ENCODE measurements at places on chromosomes 5 and 9. TPM values are rescaled to one million over a fixed set of nuclear protein-coding genes. Genes with fewer than 3 reads are reported as not detected.

TEX48 gene
- 0.80 TPM for total RNA-seq

DNA sequence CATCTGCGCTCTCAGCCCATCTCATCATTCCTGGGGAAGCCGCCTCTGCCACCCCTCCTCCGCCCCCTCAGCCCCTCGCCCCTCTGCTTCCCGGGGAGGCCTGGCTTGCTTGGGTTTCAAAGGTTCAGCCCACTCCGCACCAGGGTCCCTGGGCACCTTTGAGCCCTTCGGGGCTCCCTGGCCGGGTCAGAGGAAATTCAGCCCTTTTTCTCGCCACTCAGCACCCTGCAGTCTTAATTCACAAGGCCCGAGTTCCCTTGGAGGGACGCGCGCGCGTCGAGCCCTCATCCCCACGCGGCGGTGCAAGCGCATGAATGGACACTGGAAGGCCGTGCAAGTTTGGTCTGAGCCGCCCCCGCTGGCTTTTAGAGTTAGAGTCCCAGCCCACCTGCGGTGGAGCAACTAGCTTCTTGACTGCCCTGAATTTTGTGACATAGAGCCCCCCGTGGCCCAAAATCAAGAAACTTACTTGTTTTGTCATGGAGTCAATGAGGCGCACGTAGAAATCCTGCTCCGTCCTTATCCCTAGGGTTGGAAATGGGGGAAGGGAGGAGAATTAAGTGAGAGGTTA lies 4.5 kb downstream of the EBF1 start:
- DNase-seq, result no peak

- DNase-seq, result no peak
Observed at GRCh38 chr5:104412649-104413240, 850.2 kb upstream of the NUDT12 start.

DNA sequence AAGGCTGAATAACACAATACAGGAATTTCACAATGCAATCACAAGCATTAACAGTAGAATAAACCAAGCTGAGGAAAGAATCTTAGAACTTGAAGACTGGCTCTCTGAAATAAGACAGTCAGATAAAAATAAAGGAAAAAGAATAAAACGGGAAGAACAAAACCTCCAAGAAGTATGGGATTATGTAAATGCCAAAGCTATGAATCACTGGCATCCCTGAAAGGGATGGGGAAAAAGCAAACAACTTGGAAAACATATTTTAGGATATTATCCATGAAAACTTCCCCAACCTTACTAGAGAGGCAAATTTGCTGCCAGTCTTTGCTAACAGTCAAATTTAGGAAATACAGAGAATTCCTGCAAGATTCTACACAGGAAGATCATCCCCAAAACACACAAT lies 157.9 kb downstream of the ALDH1A1 start:
- no peak for DNase-seq

DNA sequence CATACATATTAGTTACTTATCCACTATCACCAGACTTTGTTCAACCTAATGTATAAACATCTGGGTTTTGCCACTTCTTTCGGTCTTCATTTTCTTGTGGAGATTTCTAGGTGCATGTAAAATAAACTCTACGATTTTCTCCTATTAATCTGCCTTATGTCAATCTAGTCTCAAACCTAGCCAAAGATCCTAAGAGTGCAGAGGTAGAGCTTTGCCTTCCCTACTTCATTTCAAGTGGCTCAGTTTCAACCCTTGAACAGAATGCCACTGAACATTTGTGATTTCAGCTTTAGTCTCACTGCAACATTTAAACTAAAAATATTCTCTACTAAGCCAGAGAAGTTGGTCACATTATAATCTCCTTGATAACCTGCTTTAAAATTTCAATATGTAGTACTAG lies 94.0 kb downstream of the EDIL3 start:
- no peak for DNase-seq

DNA sequence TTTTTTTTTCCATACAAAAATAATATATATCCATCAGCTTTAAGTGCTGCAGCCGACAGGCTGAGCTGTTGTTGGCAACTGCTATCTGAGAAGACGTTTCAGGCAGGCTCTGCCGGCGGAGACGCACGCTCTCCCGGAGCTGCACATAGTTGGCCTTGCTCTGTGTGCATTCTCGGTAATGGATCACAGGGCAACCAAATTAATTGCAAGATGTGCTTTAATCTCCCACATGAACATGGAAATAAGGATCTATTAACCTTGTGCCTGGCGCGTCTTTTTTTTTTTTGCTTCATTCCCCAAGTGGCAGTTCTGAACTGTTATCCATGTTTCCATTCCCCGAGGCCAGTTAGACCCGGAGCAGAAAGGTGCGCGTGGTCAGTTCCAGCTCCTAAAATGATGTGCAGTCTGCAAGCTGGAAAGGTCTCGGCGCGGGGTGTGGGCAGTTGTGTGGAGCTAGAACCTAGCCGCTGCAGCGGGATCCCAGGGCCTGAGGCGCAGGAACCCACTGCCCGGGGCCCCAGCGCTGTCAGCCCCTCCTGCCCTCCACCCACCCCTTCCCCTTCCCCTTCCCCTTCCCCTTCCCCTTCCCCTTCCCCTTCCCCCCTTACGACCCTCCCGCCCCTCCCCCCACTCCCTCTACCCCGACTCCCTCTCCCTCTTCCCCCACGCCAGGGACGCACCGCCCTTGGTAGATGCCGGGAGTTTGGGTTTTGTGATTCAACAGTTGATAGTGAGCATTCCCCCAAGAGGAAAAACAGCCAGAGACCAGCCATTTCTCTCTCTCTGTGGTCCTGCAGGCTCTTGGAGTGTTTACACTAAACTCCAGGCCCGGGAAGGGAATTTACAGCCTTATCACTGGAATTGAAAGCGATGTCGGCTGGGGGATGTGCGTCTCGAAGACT lies 137.8 kb downstream of the CEP120 start:
- no peak for DNase-seq

- DNase-seq, result no peak
Observed at GRCh38 chr5:90142541-90142940, 267.0 kb downstream of the CETN3 start.

SPATA6L gene
- 0.44 TPM for total RNA-seq

All from activated naive CD8-positive, alpha-beta T cell treated with anti-CD3 and anti-CD28 coated beads for 36 hours (primary cell).